ENCODE measurements at places on chromosomes 3 and 15. TPM values are rescaled to one million over a fixed set of nuclear protein-coding genes. Genes with fewer than 3 reads are reported as not detected.
A peak's percentile ranks its signal among the peaks of the same experiment; 100 is the strongest.

DNA sequence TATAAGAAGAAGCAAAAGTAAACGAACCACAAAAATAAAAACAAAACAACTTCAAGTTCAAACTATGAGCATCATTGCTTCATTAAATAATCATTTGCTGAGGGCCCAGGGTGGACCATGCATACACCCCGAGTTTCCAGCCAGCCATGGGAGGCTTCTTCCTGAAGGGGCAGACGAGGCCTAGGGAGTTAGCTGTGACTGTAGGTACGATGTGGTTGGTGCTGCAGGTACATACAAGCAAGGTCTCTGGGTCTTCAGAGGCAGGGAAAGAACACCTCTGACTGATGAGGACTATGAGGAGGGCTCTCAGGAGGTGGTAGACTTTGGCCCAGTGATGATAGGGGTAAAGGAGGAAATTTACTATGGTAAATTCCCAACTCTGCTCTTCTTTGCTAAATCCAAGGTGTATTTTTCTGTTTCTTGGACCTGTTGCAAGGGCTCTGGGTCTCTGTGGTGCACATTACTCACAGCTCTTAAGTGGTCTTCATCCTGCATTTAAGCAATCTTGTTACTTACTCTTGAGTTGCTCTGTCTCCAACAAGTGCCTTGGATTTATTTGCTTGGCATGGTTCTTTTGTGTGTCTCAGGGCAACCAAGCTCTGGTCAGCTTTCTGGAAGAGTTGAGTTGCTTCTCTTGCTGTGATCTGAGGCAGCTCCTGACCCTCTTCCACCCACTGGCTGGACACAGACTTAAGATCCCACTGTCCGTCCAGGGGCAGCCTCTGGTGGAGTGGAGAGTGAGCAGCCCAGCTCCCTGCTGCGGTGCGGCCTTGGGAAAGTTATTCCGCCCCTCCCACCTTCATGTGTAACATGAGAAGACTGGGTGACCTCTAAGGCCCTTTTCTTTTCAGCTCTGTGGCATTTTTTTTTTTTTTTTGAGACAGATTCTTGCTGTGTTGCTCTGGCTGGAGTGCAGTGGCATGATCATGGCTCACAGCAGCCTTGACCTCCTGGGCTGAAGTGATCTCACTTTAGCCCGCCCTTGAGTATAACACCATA lies 56.1 kb upstream of the KIF23 start:
- peak overlapping the region; percentile 16 for H3K27ac ChIP-seq
- H3K4me1 ChIP-seq = peaks cover 22% of the 10 kb centered on the region
- H3K4me3 ChIP-seq = no peak overlapping the region
- no peaks in the 10 kb centered on the region for H3K36me3 ChIP-seq
- DNase-seq = peak; percentile 18

GRCh38 chr15:98888820-98889479 lies 118.6 kb downstream of the PGPEP1L start:
- no peaks in the 10 kb centered on the region for H3K36me3 ChIP-seq
- no peak for DNase-seq
- H3K27ac ChIP-seq = no peak overlapping the region
- no peak overlapping the region for H3K4me3 ChIP-seq
- H3K4me1 ChIP-seq = peaks cover 54% of the 10 kb centered on the region

DNA sequence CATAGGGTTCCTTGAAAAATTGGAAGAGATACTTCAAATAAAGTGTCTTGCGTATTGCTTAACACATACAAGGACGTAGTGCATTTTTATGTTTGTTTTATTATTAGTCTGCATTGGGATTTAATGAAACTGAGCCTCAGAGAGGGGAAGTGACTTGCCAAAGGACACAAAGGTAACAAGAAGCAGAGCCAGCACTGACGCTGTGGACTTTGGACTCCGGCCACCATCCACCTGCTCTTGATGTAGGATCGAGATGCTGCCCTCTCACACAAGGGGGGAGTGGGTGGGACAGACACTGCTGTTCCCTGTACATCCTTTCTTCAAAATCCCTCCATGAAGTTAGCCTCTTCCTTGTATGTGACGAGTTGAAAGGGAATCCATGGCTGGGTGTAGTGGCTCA lies 435.4 kb upstream of the RGMA start:
- no peaks in the 10 kb centered on the region for H3K27me3 ChIP-seq
- no peak overlapping the region for H3K4me3 ChIP-seq
- DNase-seq = no peak
- no peaks in the 10 kb centered on the region for H3K36me3 ChIP-seq

GRCh38 chr3:31219131-31219843 lies 313.4 kb upstream of the STT3B start:
- no peak for DNase-seq
- H3K4me3 ChIP-seq = no peak overlapping the region
- no peaks in the 10 kb centered on the region for H3K27me3 ChIP-seq
- no peak overlapping the region for H3K27ac ChIP-seq
- H3K4me1 ChIP-seq = peaks cover 19% of the 10 kb centered on the region

DNA sequence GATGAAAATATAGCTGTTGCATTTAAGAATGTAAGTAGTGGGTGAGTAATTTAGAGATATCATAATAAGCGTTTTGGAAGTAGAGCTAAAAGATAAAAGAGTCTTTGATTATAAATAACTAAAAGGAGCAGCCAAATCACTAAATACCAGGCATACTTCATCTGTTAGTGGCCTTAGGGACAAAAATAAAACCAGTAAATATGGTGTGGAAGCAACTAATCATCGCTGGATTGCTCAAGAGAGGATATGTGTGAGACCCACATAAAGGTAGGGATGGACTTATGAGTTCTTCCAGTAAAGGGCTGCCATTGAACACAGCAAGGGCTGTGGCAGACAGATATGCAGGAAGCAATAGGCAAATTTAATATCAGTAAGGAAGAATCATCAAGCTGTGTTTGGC lies 356.2 kb downstream of the CNTN4 start:
- H3K27me3 ChIP-seq = no peaks in the 10 kb centered on the region
- no peaks in the 10 kb centered on the region for H3K36me3 ChIP-seq
- no peak for DNase-seq
- no peaks in the 10 kb centered on the region for H3K4me1 ChIP-seq
- no peak overlapping the region for H3K4me3 ChIP-seq

- no peaks in the 10 kb centered on the region for H3K36me3 ChIP-seq
- H3K4me1 ChIP-seq = no peaks in the 10 kb centered on the region
- no peak overlapping the region for H3K27ac ChIP-seq
- no peak for DNase-seq
These were observed 977.6 kb downstream of the IGSF11 start for GRCh38 chr3:118057086-118057485.

- H3K27ac ChIP-seq = no peak overlapping the region
- H3K27me3 ChIP-seq = no peaks in the 10 kb centered on the region
- H3K36me3 ChIP-seq = no peaks in the 10 kb centered on the region
- no peak overlapping the region for H3K4me3 ChIP-seq
- DNase-seq = no peak
These were observed 735.1 kb upstream of the LMCD1 start for GRCh38 chr3:7766530-7766929.

GRCh38 chr15:22989576-22990477 lies 9.7 kb upstream of the CYFIP1 start:
- H3K4me3 ChIP-seq = no peak overlapping the region
- H3K27ac ChIP-seq = no peak overlapping the region
- peaks cover 4% of the 10 kb centered on the region for H3K36me3 ChIP-seq
- H3K4me1 ChIP-seq = no peaks in the 10 kb centered on the region
- H3K27me3 ChIP-seq = no peaks in the 10 kb centered on the region

Gene CFAP20DC
- total RNA-seq = 12.8 TPM

Gene SCN11A
- total RNA-seq = 0.63 TPM

Gene SPSB4
- 35.1 TPM for total RNA-seq

Gene ARGFX
- not detected for total RNA-seq

Gene DNAJB11
- total RNA-seq = 48.9 TPM
